ENCODE measurements at places on chromosomes 5 and 9.

- no peak for DNase-seq
Observed at GRCh38 chr9:92657296-92658094, 12.4 kb downstream of the IPPK start.

GRCh38 chr9:100426189-100426529 lies 784 bp upstream of the MSANTD3 start:
- no peak for DNase-seq

- no peak for DNase-seq
Observed at GRCh38 chr5:149999359-149999758, 1.1 kb downstream of the TIGD6 start.

DNA sequence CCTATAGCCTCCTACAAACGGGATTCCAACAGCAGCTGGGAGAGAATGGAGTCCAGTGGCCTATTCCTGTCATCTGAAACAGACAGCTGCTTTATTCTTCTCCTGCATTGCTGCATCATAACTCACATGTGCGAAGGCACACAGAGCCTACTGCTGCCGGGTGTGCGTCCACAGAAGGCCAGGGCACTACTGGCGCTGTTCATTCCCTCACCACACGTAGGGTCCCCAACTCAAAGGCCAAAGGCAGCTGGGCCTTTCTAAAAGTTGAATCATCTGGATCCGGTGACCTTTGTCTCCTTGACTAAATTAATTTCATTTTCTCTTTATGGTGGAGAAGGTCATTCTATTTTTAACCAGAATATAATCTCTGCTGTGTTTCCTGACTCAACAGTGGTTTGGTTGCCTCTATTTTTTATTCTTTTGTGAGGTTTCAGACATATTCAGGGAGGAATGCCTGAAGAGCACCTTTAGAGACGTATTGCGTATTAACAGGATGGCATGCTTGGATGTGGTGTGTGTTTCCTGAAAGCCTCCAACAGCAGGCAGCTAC lies 10.8 kb upstream of the SPATA24 start:
- DNase-seq, result no peak

DNA sequence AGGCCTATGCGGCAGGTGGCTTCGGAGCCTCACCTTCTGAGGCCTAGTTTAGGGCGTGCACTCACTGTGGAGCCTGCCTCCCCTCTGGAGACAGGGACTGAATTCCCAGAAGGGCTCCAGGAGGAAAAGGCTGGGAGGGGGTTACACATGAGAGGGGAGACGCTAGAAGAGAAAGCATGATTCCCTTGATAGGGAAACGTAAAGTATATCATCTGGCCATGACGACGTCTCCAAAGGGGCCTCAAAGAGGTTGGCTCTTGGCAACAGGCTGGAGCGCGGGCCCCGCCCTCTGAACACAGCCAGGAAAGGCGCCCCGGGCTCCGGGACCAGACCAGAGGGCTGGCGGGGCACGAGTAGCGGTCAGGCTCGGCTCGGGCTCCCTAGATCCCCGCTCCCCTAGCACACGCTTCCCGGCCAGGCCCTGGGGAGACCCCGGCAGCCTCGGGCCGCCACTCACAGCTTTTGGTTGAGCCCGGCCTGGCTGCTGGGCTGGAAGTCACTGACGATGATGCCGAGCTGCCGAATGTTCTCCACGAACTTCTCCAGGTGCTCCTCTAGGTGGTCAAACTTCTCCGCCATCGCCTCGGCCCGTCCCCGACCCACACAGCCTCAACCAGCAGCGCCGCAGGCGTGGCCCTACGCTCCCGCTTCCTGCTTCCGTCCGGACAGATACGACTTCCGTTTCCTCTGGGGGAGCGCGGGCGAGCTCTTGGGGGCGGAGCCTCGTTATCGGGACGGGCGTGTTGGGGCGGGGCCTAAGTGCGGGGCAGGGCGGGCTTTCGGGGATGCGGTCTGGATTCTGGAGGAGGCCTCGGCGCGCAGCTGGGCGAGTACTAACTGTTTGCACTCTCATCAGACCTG lies at the start of gene MED10:
Gene MED10 (minus strand): TSS at position 643 of the 861 bp plus-strand sequence. CDS start 64 bp downstream, at position 579.
- DNase-seq, result peak; percentile 91

GRCh38 chr5:85646036-85646435 lies 971.7 kb upstream of the COX7C start:
- DNase-seq, result no peak

- no peak for DNase-seq
Observed at GRCh38 chr5:133381041-133381440, 231.3 kb downstream of the FSTL4 start.

- no peak for DNase-seq
Observed at GRCh38 chr9:107874591-107875369, 385.2 kb upstream of the KLF4 start.

DNA sequence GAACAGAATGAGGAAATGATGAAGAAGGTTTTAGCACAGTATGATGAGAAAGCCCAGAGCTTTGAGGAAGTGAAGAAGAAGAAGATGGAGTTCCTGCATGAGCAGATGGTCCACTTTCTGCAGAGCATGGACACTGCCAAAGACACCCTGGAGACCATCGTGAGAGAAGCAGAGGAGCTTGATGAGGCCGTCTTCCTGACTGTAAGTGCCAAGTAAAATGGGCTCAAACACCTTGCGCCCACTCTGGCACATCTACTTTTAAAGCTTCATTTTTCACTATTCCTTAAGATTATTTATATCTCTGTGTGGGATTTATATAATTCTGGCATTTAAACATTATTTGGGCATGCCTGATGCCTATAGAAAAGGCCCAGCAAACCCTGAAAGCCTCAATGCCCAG lies 55.6 kb downstream of the CMYA5 start:
- DNase-seq, result no peak

- no peak for DNase-seq
Observed at GRCh38 chr5:32055891-32056866, 117.9 kb downstream of the GOLPH3 start.

GRCh38 chr5:28967848-28968247 lies 1929.5 kb upstream of the CDH9 start:
- DNase-seq, result no peak

GRCh38 chr5:5572010-5572865 lies 149.8 kb downstream of the ICE1 start:
- no peak for DNase-seq

DNA sequence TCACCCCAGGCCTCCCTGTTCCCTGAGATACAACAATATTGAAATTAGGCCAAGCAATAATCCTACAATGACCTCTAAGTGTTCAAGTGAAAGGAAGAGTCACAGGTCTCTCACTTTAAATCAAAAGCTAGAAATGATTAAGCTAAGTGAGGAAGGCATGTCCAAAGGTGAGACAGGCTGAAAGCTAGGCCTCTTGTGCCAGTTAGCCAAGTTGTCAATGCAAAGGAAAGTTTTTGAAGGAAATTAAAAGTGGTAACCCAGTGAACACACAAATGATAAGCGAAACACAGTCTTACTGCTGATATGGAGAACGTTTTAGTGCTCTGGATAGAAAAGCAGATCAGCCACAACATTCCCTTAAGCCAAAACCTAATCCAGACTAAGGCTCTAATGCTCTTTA lies 39.8 kb downstream of the PTAR1 start:
- DNase-seq, result no peak

DNA sequence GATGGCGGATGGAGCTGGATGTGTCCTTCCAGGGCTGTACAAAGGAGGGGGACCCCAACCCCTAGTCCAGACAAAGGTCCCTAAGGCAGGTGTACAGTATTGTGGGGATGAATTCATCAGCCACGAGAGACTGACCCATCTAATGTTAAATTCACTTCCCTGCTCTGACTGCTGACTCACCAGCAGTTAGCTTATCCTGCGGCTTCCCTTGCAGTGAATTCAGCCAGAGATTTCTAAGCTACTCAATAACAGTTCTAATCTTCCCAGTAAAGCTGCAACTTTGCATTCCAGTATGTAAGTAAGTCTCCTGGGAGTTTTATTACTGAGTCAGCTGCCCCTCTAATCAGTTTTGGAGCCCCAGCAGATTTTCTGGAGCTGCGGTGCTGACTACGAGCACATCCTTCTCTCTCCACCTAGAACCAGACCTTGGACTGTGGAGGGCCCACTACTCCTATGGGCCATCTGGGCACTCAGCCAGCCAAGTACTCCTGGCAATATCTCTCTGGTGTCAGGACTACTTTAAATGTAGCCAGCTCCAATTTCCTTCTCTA lies 16.1 kb downstream of the B4GALT1 start:
- no peak for DNase-seq

DNA sequence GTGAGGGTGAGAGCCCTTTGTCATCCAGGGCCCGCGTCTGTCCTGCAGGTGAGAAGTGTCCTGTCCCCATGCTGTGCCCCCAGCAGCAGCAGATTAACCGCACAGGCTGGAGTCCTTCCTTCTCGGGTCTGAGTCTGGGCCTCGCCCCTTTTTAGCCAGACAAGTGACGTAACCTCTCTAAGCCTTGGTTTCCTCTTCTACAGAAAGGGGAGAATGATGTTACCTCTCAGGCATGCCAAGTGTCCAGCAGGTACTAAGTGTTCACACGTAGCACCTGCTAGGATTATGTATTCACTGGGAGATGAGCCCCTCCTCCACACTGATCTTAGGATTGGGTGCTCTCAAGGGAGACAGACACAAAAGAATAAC lies 6.9 kb downstream of the NEURL1B start:
- no peak for DNase-seq

DNA sequence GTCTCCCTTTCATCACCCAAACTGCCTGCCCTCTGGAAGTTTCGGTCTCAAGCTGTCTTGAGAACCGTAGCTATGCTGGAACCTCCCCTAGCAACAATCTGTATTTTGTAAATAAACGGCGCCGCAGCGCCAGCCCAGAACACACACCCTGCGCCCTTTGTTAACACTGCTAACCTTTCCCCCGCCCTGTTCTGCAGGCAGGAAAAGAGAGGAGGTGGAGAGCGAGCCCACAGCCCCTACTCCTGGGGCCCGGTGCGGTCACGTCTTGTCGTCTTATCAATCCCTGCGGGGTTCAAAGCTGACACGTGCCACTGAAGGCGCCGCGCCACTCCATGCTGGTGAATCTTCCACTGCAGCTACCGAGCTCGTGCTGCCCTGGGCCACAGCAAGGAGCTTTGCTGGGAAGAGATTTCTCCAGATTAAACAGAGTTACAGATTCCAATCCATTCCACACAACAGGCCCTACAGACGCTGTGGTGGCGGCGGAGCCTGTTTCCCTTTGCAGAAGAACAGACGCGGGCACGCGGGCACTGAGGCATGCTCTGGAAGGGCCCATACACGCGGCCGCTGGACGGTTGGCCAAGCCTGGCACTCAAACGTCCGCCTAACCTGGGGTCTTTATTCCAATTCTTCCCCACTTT lies 25.3 kb downstream of the ZDHHC11B start:
- no peak for DNase-seq

GRCh38 chr5:146032911-146033310 lies 72.5 kb downstream of the PLAC8L1 start:
- DNase-seq, result no peak

- no peak for DNase-seq
Observed at GRCh38 chr5:176788091-176788490, 22.3 kb upstream of the UNC5A start.

DNA sequence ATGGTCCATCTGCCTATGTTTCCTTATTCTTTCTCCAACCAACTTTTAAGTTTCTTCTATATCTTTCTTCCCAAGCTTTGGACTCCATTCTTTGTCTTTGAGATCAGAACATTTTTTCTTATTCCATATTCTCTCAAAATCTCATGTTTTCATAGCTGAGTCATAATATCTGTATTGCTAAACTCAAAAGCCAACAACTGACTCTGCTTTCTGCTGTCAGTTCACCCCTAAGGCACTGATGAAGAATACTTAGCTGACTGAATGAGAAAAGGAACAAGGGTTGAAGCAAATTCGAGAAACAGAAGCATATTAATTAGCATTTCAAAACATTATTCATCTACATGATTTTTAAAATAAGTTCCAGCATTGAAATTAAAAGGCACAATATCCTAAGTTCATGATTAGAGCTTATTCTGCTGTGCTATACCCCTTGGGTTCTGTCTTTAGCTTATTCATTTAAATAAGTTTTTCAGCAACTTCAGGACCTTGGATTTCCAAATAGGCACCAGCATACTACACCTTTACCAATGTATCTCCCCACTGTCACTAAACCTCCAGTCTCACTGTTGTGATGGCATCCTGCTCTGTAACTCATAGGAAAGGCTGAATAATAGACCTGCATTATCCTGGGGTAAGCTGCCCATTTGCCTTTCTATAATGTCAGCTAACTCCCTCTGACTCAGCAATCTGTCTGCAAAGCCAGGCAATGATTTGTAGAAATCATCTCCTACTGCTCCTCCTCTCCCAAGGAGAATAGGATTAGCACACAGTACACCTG lies 49.9 kb upstream of the C5orf46 start:
- no peak for DNase-seq

GRCh38 chr5:131943916-131944315 lies 1.5 kb downstream of the MEIKIN start:
- no peak for DNase-seq

GRCh38 chr9:114282926-114283325 lies 40.0 kb upstream of the ORM1 start:
- no peak for DNase-seq

- no peak for DNase-seq
Observed at GRCh38 chr9:79883073-79883645, 311.4 kb downstream of the TLE4 start.

GRCh38 chr5:155303120-155303519 lies 289.6 kb downstream of the KIF4B start:
- DNase-seq, result no peak

DNA sequence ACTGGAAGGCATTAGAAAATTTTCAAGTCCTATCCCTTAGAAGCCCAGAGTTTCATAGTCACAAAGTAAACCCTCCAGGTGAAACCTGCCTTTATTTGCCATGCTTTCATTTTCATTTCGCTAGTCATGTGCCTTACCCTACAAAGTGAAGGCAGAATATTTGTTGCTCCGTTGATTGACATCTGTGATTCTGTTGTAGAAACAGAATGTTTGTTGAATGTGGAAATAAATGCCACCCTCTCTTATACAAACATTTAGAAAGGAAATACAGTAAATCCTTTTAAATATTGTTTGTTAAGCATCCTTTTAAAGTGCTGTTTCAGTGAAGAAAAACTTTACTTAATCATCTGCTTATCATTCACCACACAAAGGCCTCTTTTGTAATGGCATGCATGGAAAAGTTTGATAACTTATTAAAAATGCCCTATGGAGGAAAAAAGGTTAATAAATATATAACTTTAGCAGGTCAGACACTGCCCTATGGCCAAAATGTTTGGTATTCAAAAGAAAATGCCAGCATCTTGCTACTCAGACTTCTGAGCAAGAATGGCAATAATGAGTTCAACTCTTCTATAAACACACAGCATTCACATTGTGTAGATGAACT lies 34.3 kb upstream of the CAST start:
- no peak for DNase-seq

DNA sequence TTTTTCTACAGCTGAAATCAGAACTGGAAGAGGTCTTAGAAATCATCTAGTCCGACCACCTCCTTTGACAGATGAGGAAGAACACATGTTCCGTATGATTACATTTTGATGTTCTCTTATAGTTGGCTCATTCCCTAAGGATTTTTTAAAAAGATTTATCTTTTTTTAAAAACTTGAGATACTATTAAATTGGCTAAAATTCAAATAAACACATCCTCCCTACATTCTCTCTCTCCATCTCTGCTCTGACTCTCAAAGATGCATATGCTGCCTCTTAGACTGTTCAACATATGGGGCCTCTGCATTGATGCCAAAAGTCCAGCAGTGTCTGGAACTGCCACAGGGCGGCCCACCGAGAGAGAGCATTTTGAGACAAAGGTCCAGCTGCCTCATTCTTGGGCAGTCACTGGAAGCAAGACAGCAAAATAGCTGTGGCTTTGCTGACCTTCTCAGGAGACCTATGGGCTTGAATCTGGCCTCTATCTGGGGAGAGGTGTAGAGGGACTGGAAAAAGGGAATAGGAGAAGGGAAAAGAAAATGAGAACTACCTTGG lies 12.8 kb upstream of the TSSK1B start:
- peak; percentile 41 for DNase-seq

Measured in neural crest cell (in vitro differentiated cells).